Hematopoietic multipotent progenitor cell (in vitro differentiated cells): ENCODE measurements at places on chromosomes 16 and 17.
A peak's percentile ranks its signal among the peaks of the same experiment; 100 is the strongest.

DNA sequence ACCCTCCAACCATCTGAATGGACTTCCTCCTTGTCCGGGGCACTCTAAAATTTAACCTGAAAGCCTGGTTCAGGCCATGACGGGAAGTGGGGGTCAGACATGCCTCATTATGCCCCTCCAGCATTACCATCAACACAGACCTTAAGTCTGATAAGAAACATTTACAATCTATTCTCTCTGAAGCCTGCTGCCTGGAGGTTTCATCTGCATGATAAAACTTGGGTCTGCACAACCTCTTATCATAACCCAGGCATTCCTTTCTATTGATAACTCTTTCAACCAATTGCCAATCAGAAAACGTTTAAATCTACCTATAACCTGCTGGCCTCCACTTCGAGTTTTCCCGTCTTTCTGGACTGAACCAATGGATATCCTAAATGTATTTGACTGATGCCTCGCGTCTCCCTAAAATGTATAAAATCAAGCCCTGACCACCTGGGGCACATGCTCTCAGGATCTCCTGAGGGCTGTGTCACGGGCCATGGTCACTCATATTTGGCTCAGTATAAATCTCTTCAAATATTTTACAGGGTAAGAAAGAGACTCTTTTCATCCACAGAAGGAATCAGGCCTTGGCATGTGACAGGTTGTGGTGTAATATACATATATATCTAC lies 45.6 kb downstream of the LYRM1 start:
- no peak for DNase-seq

DNA sequence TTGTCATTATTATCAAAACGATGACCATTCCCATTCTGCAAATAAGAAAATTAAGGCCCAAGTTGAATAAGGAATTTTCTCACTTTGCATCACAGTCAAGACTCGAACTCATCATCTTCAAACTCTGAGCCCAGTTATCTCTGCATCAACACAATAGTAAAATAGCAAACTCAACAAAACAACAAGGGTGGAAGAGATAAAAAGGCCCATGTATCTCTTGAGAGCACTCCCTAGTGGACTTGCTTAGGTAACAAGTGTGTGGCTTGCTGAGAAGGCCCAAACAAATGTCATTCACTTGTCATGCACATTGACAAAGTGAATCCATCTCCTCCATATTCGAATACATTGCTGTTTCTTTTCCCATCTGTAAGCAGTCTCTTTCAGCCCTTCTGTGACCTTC lies 412.0 kb upstream of the MAF start:
- DNase-seq: no peak

- peak; percentile 80 for DNase-seq
These were observed at the start of gene SMARCE1 for GRCh38 chr17:40647624-40648383. SMARCE1 (minus strand) TSS chr17:40647818; CDS start chr17:40645802, 2,016 bp downstream.

DNA sequence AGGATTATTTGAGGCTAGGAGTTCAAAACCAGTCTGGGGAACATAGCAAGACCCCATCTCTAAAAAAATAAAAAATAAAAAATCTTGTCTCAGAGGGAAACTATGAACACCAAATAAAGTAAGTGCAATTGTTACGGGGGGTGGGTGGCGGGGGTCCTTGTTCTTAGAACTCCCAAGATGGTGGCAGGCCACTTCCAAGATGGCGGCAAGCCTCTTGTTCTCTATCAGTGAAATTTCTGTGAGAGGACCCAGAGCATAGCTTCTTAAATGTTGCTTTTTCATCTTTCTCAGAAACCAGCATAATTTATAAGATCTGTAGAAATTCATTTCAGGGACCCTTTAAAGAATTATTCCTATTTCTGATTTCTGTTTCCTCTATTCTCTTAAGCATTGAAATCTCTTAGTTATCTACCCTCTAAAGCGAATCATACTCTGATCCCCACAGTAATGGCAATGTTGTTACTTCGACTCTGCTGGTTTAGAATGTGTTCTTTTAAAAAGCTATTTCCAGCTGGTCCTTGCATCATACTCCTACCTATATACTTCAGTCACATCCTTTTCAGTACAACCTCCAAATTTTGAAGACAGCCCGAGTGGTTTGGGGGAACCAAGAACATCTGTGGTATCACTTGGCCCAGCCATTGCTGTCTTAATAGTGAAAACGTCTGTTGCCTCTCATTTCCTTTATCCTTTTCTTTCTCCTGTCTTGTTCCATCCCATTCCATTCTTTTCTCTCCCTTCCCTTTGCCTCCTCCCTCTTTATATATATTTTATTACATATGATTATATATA lies 16.2 kb downstream of the RSPRY1 start:
- no peak for DNase-seq

GRCh38 chr16:25107466-25107792 lies 4.1 kb upstream of the LCMT1 start:
- DNase-seq: no peak

DNA sequence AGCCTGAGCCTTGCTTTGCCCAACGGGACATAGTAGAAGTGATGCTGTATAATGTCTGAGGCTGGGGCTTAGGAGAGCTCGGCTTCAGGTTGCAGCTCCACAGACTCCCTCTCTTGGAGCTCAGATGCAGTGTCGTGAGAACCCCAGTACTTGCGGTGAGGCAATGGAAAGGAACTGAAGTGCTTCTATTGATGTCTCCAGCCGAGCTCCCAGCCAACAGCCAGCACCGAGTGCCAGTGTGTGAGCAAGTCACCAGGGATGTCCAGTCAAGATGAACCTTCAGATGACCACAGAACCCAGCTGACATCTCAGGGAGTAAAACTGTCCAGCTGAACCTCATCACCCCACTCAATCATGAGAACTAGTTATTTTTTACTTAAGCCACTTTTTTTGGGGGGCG lies 268.1 kb downstream of the IRF8 start:
- DNase-seq: no peak

GRCh38 chr16:80738521-80738920 lies 65.9 kb downstream of the CDYL2 start:
- DNase-seq: no peak

DNA sequence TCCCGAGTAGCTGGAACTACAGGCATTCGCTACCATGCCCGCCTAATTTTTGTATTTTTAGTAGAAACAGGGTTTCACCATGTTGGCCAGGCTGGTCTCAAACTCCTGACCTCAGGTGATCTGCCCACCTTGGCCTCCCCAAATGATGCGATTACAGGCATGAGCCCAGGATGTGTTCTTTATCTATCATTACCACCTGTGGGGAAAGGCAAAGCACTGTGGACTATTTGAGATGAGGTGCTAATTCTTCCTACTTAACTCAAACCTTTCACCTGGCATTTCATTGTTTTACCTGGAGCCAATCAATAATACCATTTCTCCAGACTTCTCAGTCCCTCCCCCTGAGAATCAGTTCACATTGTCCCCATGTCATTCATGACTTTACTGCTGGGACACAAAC lies 20.4 kb upstream of the PPM1D start:
- no peak for DNase-seq

GRCh38 chr16:3120435-3120834 lies 8.0 kb downstream of the ZNF205 start:
- DNase-seq: no peak
